ENCODE measurements at places on chromosomes 11 and 22.

GRCh38 chr22:27135031-27135981 is 477.9 kb downstream of the MIAT start:
- no peak for DNase-seq

GRCh38 chr22:45918459-45919370 is 58.2 kb downstream of the WNT7B start:
- DNase-seq: no peak

DNA sequence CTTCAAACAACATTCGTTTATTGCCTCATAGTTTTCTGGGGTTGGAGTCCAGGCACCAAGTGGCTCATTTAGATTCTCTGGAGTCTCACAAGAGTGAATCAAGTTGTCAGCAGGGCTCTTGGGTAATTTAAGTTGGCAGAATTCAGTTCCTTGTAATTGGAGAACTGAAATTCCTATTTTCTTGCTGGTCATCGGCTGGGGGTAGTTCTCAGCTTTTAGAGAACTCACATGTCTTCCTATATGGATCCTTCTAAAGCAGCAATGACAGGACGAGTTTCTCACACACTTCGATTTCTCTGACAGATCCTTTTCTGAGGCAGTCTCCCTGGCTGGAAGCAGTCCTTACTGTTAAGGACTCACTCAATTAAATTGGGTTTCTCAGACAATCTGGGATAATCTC is 17.3 kb upstream of the OOSP4B start:
- no peak for DNase-seq

DNA sequence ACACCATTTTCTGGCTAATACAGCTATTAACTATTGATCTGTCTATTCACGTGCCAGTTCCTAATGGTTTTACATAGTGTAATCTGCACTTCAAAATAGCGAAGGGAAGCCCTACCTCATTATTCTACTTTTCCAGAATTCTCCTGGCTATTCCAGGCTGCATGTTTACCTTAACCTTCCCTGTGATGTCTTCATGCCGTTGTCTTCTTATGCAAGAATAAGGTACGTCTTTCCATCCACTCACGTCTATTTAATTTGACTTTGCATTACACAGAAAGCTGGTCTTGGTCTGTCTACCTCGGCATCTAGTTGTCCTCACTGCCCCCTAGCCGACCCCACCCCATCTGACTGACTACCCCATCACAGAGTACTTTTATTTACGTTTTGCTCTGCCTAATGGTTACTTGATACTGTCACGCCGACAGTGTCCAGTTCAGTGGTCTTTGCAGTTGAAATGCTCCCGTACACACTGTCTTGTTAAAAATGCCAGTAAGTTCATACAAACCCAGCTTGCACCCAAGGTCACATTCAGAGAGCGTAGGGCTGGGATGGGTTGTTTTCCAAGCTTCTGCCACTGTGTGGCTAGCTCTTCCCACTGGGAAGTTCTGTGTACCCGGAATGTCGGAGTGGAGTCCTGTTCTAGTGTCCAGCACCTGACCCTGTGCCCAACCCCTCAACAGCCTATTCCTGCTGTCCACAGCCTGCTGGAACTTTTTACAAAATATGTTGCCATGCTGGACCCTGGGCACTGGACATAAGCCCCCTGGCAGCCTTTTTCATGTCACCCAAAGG is 15.0 kb downstream of the NEAT1 start:
- no peak for DNase-seq

DNA sequence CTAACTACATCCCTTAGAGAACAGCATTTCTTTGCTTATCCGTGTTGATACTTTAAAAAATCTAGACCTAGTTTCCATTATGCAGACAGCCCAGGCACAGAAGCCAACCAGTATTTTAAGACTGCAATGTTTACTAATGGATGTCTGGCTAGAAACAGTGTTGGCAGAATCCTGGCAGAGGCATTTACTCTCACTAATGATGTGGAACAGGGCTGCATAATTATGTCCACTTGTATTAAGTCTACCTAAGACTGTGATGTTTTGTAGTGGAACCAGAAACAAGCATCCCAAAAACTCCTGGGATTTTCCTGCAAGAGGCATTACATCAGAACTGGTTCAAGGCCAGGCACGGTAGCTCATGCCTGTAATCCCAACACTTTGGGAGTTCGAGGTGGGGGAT is 50.2 kb upstream of the PICALM start:
- DNase-seq: no peak

- DNase-seq: no peak
Measured at GRCh38 chr11:95508219-95508890, 277.4 kb upstream of the SESN3 start.

DNA sequence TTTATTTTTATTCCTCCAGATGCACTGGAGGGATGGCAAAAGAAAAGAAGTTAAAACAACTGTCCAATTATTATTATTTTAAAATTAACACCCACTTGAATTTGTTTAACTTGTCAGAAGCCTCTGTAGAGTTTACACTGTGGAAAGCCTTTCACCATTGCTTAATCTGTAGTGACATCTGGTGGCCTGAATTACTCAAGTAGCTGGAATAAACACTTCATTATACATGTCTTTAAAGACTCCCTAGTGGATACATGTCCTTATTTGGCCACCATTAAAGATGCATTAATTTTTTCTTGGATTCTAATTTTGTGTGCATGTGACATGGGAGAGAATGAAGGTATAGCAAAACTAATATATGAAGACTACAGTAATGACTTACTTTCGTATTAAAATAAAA is 1496.5 kb downstream of the FAM181B start:
- DNase-seq: peak; percentile 44

- no peak for DNase-seq
Measured at GRCh38 chr11:107653076-107653475, 58.8 kb downstream of the SLN start.

- DNase-seq: peak; percentile 22
Measured at GRCh38 chr22:22855617-22856308, 31.9 kb upstream of the IGLL5 start.

DNA sequence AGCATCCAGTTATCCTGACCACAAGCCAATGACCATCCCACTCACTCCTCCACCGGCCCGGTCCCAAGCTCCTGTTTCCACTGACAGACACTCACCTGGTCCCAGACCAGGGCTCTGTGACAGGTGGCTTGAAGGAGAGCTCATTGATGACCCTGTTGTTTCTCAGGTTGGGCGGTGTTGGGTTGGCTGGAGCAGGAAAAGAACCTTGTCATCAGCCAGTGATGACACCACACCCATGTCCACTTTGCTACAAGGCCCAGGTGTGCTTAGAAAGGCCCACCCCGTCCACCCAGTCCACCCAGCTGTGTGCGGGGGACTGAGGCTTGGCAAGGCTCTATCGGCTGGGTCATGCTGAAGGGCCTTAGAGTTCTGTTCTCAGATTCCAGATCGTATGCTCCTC is 42.9 kb downstream of the GAB4 start:
- no peak for DNase-seq

- no peak for DNase-seq
Measured at GRCh38 chr11:19436932-19437331, 196.2 kb upstream of the E2F8 start.

DNA sequence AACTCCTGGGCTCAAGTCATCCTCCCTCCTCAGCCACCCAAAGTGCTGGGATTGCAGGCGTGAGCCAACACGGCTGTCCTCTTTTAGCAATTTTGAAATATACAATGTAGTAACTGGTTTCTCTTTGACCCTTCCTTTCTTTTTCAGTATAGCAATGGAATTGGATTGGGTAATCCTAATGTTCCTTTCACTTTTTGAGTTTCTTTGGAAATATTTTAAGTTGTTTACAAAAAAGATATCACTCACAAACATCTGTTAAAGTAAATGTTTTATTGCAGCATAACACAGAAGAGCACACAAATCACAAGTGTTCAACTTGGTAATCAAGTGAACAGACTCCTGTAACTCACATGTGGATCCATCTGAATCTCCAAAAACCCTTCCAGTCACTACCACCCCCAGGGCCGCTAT is 44.6 kb upstream of the EP300 start:
- no peak for DNase-seq

GRCh38 chr22:19472233-19472632 is 6.8 kb downstream of the UFD1 start:
- no peak for DNase-seq

DNA sequence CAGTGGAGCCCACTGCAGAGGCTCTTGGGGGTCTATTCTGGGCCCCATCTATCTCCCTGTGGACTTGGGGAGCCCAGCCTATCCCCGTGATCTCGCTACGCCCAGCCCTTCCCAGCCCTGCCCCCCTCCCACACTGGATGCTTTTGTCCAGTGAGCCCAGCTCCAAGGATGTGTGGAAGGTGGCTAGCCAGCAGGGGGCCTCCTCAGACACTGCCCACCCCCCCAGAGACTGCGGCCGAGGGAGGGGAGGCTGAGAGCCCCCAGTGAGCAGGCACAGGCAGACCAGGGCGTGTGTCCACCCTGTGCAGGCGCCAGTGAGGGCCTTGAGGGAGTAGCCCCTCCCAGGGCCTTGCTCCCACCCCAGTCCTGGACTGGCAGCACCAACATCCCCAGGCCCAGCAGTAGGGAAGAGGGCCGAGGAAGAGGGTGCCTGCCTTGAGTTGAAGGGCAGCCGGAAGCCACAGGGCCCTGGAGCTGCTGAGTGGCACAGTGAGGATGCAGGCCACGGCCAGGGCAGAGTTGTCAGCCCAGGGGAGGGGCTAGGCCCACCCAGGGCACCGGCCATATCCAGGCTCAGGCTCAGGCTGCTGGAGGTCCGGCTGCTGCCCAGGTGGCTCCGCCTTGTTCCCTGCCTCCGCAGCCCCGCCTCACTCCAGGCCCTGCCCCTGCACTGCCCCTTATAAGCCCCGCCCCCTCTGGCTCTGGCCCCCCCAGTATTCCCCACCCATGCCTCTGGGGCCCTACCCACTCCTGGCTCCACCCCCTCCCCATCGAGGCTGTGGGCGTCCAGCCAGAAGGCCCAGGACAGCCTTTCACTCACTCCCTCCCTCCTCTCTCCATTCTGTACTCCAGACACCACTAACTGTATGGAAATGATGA is 28.0 kb downstream of the MOB2 start:
- peak; percentile 25 for DNase-seq

DNA sequence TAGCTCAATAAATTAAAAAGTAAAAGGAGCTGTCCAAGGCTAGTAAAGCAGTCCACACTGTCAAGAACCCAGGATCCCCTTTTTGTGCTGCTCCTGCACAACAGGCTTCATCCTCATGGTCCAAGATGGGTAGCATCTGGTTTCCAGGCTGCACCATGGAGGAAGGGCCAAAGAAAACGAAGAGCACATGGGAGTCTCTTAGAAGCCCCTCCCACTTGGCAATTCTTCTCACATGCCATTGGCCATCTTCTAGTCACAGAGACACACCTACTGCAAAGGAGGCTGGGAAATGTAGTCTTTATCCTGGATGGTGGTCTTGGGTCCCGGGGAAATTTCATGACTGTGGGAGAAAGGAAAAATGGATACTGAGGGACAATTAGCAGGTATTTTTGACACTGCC is 37.8 kb downstream of the PRR5L start:
- DNase-seq: peak; percentile 44

- no peak for DNase-seq
Measured at GRCh38 chr11:69511358-69512055, 30.0 kb downstream of the LINC01488 start.

DNA sequence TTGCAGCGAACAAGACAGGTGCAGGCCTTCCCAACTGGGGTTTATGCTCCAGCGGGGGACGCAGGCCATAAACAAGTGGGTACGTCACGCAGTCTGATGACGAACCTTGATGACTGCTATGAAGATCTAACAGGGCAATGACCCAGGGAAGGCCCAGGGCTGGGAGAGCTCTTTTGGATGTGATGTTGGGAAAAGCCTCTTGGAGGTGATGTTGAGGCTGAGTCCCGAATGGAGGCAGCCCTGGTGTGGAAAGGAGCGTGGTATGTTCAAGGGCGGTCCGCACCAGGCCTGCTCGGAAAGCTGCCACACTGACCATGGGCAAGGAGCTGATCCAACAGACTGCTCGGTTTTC is 5.8 kb downstream of the FADS2 start:
- peak; percentile 61 for DNase-seq

GRCh38 chr22:44906999-44907644 is 102.7 kb downstream of the PHF21B start:
- DNase-seq: no peak

- no peak for DNase-seq
Measured at GRCh38 chr11:103929170-103929903, 107.1 kb upstream of the DDI1 start.

- no peak for DNase-seq
Measured at GRCh38 chr22:37420686-37421467, 6.4 kb downstream of the ELFN2 start.

Data from hematopoietic multipotent progenitor cell treated with erythropoietin and hydrocortisone succinate and interleukin-3 and kit ligand, for 8 days (in vitro differentiated cells).